NCI-H510A treated with DMSO at 0.1 percent for 48 hours (cell line): ENCODE measurements at places on chromosomes 1 and 21.
A peak's percentile ranks its signal among the peaks of the same experiment; 100 is the strongest.

GRCh38 chr1:37828410-37829074, 20.5 kb upstream of the YRDC start:
- no peak for DNase-seq

DNA sequence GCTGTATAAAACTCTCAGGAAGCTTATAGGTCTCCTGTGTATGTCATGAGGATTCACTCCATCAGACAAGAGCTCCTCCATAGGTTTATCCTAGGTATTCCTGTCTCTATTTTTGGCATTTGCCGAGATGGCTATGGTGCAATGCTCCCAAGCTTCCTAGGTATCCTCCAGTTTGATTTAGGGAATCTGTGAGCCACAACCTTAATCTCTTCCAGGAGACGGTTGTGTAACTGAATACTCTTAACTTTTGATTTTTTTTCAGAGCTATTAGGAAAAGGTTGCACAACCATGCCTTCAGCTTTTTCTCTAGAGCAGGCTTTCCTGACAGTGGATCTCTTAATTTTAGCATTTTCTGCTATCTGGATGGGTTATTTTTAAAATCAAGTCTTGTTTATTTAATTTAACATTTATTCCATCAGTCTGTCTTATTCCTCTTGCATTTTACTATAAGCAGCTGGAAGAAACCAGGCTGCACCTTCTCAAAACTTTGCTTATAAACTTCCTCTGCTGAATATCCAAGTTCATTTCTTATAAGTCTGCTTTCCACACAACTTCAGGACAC, 69.4 kb upstream of the BACE2 start:
- DNase-seq, result no peak

- DNase-seq, result no peak
Observed at GRCh38 chr1:38997901-38998190, 6.8 kb downstream of the AKIRIN1 start.

DNA sequence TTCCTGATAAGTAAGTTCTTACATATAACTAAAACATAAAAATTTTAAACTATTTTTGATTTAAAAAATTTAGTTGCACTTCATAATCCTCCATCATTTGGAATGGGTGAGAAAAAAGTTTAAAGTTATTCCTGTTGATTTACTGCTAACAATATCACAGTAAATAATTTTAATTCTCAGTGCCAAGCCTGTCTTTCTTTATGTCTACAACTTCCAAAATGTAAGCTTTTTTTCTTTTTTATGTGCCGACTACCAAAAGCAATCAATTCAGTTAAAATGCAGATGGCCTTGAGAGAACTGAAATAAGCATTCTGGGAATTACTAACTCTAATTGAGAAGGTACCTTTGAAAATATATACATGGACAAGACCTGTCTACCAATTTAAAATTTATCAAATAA, 1224.3 kb upstream of the B3GALT2 start:
- DNase-seq, result no peak

DNA sequence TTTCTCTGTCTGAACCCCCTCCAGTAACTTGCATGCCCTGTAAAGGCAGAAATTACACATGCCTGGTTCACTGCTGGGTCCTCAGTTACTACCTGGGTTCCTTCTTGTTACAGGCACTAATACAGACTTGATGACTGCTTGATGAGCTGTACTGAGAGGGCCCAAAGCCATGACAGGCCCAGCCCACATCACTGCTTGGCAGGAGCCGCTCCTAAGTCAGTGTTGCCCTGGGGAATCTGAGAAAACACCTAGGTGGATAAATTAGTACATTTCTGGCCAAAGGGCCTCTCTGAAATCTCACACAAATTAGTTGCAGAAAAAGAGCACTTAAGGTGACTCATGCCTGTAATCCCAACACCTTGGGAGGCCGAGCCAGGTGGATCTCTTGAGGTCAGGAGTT, 37.8 kb upstream of the IRF2BP2 start:
- DNase-seq, result no peak

DNA sequence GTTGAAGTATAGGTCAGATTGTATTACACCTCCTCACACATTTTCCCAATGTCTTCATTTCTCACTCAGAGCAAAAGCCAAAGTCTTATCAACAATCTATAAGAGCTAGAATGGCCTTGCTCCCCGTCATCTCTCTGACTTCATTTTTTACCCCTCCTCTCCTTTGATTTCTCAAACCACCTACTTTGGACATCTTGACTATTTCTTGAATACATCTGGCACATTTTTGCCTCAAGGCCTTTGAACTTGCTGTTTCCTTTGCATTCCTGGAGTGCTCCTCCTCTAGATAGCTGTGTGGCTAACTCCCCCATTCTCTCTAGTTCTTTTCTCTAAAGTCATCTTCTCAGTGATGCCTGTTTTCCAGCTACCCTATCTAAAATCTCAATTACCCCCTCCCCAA, 7.2 kb upstream of the XCL2 start:
- no peak for DNase-seq

DNA sequence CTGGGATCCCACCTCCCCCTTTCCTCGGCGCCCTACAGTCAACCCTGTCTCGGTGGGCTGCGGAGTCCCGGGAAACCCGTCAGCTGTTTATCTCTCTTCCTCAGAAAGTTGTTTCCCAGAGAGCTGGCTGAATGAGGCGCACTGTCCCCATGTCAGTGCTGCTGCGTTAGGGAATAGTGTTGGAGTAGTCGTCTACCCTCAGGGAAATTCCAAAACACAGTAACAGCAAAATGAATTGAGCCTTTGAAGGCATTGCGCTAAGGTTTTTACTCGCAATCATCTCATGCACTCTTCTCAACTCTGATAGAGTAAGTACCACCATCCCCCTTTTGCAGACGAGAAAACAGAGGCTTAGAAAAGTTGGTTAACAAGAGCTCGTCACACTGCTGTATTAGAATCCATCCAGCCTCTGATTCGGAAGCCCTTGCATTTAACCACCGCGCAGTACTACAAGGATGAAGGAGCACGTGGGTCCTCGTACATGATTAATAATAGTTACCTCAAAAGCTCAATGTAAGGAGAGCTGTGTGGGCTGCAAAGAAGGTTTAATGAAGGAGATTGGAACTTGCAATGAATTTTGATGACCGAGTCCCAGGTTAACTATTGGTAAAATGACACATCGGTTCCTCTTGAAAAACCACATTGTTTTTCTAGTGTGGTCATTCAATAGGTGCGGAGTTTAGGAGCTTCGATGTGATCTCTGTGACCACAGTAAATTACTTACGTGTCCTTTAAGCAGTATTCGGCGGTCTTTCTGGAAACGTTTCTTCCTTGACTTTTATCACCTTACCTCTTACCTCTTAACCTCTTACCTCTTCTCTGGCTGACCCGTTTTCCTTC, 788 bp upstream of the EDEM3 start:
- peak; percentile 56 for DNase-seq

GRCh38 chr1:67740543-67740942, 55.5 kb downstream of the GADD45A start:
- no peak for DNase-seq

DNA sequence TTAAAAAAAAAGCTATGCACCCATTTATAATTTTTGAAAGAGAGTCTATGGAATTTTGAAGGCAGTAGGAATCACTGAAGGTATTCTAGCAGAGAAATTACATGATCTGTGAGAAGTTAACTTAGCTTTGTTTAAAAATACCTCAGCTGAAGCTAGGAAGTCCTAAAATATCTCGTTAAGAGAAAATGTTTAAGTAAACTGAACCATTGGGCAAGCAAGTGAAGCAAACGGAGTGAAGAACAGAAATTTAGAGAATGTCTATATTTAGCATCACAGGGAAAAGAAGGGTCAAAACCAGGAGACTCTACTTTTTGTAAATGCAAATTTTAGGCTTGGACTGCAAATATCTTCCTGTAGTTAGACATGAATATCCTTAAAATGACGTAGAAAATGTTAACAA, 230.8 kb downstream of the HMCN1 start:
- no peak for DNase-seq

- no peak for DNase-seq
Observed at GRCh38 chr1:202110977-202111376, 11.7 kb upstream of the GPR37L1 start.

- no peak for DNase-seq
Observed at GRCh38 chr1:14624941-14625340, 26.5 kb downstream of the KAZN start.

GRCh38 chr1:57133686-57134085, 167.9 kb upstream of the C8B start:
- no peak for DNase-seq

GRCh38 chr1:171969813-171970212, 128.5 kb downstream of the DNM3 start:
- no peak for DNase-seq

DNA sequence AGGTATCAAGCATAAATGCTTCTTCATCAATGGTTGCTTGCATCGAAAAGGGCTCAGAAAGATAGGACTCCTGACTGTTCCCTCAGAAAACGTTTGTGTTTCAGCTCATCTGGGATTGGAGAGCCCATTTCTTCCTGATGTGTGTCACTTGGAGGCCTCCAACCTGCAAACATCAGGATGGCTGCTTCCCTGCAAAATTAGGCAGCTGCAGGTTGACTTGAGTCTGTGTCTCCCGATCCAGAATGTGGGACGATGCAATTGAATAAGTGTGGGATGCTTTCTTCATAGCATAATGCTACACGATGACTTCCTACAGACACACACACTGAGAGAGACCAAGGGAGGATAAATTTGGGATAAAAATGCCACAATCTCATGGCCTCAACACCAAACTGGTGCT, 42.2 kb downstream of the OLIG1 start:
- peak; percentile 89 for DNase-seq

- peak; percentile 94 for DNase-seq
Observed at GRCh38 chr1:234597894-234598293, 12.1 kb downstream of the IRF2BP2 start.

DNA sequence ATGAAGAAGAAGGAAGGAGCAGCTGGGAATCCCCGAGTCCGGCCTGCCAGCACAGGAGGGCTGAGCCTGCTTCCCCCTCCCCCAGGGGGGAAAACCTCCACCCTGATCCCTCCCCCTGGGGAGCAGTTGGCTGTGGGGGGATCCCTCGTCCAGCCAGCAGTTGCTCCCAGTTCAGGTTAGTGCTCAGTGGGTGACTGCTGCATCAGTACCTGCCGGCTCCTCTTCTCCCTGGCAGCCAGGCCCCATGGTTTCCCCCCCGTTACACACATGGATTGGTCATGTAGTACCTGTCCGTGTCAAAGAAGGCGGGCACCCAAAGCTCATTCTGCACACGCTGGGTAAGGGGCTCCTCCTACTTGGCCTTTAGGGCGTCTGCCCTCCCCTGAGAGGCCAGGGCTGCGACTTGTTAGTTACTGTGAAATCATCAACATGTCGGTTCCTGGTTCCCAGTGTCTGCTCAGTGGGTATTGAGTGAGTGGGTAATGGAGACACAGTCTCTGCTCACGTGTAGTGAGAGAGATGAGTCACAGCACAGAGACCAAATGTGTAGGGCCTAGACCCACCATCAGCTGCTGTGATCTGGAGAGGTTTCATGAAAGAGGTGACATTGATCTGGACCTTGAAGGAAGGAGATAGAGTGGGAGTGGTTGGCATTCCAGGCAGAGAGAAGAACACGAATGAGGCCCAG, 11.5 kb downstream of the NECAP2 start:
- no peak for DNase-seq

DNA sequence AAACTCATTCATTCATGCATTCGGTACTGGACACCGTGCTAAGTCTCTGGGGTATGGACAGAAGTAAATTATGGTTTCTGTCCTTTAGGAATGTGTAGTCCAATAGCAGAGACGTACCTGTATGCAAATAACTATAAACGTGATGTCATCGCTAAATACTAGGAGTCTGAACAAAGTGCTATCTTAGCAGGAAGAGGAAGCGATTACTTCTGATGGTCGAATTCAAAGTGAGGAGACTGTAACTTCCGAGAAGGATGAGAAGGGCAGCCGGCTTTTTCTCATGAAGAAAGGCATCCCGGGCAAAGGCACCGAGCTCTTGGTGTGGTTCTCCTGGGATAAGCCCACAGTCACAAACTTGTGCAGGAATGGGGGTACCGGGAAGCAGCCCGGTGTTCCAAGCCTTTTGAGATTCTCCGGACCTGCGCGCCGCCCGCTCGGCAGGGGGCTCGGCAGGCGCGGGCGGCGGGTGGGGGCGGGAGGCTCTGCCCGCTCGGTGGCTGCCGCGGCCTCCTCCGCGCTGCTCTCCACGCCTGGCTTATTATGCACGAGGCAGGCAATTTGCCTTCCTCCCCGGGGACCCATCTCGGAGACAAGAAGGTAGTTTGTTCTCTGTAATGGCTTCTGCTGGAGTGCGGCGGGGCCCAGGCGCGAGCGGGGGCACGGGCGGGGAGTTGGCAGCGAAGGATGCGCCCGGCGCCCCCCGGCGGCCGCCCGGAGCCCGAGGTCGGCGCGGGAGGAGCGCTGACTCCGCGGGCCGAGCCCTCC, 67.5 kb upstream of the CD1D start:
- peak; percentile 45 for DNase-seq

- DNase-seq, result no peak
Observed at GRCh38 chr1:246068619-246069509, 438.2 kb downstream of the SMYD3 start.

- DNase-seq, result no peak
Observed at GRCh38 chr1:89757532-89757931, 63.3 kb upstream of the LRRC8D start.

GRCh38 chr1:204136814-204137213, 15.0 kb downstream of the ETNK2 start:
- DNase-seq, result no peak

DNA sequence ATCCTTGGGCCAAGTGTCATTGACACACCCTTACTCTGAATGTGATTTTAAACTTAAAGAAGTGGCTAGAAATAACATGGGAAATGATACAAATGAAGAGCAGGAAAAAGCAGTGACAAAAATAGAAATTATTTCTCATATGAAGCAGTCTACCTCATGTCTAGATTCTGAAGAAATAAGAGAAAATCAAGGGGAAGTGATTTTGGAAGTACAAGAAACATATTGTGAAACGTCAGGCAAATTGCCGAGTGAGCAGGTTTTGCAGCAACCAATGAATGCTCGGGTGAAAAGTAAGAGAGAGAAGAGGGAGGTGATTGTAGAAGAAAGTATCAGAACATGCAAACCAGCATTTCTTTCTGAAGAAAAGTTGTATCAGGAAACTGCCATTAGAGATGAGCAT, 130.7 kb downstream of the MACF1 start:
- DNase-seq, result no peak

DNA sequence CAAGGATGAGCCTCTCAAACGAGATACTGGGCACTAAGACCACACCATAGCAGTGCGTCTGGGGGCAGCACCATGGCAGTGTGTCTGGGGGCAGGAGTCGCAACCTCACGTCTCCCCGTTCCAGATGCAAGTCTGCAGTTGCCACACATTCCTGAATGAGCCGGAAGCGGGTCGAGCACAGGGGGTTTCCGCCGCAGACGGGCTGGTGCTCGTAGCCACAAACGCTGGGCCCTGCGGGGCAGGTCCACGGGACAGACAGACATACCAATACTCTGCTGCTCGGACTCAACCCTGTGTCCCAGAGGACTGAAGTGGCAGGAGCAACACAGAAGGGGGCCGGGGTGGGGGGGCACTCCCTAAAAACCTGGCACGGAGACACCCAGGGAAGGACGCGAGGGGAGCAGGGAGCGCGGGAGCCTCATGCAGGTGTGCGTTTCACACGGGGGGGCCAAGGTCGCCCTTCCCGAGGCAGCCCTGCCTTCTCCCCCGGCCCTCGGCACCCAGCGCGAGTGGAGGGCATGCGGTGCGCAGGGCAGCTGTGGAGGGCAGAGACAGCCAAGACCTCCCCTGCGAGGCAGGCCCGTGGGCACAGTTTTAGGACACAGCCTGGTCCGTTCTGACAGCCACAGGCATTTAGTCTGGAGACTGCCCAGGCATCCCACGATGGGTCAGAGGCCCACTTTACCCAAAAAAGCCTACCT, 24.5 kb downstream of the PTTG1IP start:
- DNase-seq, result no peak
